ENCODE measurements at places on chromosomes 3 and 15.

DNA sequence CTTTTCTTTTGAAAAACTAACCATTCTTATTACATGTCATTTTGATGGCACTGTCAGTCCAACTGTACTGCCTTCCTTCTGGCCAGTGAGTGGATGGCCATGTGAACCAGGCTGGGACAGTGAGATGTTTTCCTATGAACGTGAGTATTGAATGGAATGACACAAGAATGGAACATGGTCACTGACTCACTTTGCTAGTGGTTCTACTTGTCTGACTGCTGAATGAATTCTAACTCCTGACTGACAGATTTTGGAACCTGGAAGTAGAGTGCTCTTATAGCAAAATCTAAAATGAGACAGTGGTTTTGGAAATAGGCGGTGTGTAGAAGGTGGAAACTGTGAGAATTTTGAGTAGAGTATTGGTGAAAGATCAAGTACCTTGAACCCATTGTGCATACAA lies 606.9 kb upstream of the KCNMB2 start:
- DNase-seq = no peak

- no peak for DNase-seq
Measured at GRCh38 chr3:147795418-147795817, 386.3 kb downstream of the ZIC1 start.

DNA sequence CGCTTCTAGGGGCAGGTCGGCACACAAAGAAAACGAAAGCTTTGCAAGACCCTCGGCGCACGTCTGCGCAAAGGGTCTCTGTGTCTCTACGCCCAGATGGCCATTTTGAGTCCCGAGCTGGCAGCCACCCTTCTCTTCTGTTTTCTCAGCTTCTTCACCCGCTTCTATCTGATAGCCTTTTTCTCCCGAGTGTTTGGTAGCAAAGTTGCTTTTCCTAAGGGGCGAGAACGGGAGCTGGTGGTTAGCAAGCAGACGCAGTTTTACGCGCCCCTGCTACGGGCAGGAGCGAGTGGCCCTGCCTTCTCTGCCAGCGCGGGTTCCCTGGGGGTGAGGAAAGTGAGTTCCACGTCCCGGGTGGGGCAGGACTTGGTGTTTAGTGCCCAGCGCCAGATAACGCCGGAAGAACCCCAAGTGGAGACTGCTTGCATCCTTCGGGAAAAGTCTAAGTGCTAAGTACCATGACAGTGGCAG lies 2.9 kb upstream of the MKRN2 start:
- DNase-seq = peak; percentile 6

DNA sequence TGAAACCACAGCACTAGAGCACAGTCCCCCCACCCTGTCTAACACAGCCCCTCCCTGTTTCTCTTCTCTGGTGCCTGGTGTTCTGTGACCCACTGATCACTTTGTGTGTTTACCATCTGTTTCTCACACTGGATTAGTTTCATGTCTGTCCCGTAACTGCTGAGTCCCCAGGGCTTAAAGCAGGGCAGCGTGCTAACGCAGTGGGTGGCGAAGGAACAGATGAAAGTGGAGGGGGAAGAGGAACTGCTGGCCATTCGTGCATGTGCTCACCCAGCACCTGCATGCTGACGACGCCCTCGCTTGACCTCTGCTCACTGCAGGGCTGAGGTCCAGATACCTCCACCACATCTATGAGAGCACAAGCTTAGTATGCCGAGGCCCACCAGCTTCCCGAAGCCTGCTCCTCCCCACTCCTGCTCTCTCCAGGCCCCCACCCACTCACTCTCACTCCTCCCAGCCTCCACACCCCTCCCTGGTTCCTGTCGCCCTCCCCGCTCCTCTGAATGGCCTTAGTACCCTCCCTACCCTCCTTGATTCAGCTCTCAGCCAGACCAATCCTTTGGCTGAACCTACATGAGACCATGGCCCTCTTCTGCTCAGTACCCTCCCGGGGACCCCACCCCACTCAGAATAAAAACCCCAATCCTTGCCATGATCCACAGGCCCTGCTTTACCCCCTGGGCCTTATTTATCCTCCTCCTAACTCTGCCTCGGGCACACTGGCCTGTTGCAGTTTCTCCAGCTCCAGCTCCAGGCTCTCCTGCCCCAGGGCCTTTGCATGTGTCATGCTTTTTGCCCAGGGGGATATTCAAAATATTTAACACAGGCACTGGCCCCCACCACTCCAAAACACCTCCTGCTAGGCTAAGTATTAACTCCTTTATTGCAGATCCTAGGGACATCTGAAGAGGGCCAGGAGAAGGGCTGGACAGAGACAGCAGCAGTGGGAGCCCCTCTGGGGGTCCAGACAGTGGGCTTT lies 15.1 kb upstream of the IQSEC1 start:
- DNase-seq = no peak

GRCh38 chr15:96362755-96363651 lies 32.5 kb downstream of the NR2F2 start:
- no peak for DNase-seq

DNA sequence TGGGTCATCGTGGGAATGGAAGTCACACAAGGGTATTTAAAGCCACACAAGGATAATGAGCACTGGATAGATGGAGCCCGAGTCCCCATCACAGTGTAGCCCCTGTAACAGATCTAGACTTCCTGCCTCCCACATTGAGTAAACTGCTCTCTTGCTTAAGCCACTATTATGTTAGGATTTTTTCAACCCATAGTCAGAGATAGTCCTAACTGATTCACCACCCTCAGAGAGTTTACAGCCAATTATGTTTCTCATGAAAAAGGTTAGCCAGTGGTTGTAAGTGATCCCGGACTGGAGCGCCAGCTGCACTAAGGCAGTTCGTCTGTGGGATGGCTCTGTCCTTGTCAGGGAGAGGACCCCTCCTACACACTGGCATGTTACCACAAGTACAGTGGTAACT lies 77.0 kb downstream of the KLF13 start:
- DNase-seq = no peak

DNA sequence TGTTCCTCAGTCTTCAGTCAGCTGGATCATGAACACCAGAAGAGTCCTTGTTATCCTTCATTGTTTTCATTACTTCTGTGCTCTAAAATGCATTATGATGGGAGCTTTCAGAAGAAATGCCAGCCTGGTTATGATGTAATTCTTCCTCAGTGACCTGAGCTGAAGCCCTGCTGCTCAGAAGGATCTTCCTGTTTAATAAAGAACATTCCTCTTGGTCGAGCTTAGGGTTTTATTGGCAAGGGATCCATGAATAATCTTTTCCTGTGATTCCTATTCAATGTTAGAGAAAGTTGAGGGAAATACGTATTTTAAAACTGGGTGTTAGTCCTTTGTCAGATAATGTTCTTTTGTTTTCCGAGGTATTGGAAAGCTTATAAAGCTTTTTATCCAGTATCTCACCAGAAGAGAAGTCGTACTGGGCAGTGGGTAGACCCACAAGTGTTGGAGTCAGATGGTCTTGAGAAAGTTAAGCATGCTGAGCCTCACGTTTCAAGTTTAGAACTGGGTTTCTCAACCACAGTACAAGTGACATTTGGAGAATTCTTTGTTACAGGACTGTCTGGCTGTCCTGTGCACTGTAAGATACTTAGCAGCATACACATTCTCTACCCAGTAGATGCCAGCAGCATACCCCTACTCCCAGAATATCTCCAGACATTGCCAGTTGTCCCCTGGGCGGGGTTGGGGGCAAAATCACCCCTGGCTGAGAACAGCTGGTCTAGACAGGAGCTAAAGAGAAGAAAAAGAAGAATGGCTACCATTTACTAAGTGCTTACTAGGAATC lies 212.3 kb upstream of the BHLHE40 start:
- DNase-seq = no peak

- no peak for DNase-seq
Measured at GRCh38 chr3:99901200-99901926, 83.7 kb downstream of the CMSS1 start.

GRCh38 chr3:126208606-126209256 lies 28.3 kb upstream of the ALDH1L1 start:
- peak; percentile 50 for DNase-seq

DNA sequence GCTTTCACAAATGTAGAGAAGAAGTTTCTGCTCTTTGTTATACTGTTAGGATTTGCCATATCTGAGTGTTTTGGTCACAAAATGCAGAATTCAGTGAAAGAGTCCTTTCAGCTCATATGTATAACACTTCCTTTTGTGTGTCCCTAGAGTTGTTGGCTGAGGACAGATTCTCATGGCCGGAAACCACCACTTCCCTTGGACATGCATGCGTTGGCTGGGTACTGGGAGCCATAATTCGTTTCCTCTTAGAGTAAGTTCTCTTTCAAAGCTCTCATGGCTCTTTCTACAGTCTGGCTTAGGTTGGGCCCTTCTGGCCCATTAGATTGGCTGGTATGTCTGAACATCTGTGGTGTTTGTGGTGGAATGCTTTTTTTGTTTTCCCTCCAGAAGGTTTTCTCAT lies 298.5 kb downstream of the DIPK2A start:
- no peak for DNase-seq

GRCh38 chr3:14823910-14824629 lies 5.3 kb downstream of the FGD5 start:
- DNase-seq = no peak

DNA sequence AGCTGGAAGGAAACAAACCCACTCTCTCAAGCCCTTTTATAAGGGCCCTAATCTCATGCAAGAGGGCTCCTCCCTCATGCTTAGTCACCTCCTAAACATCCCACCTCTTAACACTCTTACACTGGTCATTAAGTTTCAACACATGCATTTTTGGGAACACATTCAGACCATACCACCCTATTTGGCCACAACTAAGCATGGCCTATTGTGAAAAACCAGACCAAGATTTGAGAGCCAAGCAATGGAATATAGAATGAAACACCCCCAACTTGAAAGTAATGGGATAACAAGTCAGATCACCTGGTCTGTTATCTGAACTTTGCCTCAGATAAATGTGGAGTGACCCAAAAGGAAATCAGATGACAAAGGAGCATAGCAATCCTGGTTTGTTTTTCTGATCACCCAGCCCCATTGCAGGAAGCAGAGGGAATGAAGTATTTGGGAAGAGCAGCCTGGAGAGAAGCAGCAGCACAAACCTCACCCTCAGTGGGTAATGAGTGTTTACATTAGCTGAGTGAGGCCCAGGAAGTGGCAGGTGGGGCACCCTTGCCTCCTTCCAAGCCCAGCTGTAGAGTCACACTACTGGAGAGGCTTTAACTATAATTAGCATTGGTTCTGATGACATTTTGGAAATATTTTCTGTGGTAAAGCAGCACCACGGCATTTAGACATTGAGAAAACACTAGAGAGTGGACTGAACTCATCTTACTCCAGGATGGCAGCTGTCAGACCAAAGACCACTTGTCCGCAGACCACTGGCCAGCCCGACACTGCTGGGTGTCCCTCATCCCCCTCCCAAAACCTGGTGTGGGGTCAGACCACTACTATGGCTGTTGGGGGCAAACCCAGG lies 48.8 kb upstream of the PRTG start:
- no peak for DNase-seq

DNA sequence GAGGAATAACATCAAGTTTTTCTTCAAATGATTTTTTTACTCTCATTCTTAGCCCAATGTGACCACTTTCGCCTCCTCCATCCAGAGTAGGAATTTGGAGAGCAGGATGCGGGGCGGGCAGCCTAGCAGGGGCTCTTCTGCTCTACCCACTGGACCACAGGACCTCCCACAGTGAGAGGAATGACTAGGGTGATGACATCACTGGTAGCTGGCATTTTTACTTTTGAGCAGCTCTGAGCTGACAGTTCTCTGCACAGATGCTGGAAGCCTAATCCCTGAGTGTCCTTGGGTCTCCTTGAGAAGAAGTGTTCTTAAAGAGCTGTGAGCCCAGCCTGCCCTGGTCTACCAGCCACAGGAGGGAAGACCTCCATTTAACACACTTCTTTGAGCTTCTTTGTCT lies 1.4 kb upstream of the HCN4 start:
- DNase-seq = no peak

DNA sequence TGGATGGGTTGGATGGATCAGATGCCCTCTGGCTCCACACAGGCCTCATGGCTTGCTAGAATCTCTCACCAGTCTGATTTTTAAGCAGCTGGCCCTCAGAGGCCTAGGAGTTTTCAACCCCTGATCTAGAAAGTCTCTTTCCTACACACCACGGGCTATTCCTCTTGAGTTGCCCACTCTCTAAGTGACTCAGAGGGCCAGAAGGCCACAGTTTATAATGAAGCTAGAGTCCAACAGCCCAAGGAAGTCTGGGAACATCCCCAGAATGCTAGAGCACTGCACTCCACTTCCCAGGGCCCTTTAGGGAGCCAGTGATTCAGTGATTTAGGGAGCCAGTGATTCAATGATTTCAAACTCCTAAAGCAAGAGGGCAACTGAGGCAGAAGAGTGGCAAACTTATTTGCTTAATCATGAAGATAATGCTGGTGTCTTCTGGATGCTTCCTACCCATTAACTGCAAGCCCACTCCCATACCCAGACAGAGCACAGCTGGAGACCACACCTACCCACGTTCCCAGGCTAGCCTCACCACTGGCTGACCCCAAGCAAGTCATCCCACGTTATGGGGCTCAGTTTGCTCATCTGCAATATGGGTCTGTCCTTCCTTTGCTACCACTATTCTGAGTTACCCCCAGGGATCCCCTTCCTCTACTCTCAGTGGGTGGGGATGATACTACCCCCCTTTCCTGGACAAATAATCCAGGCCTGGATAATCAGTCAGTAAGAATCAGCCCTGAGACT lies 36.7 kb downstream of the ABTB1 start:
- no peak for DNase-seq

DNA sequence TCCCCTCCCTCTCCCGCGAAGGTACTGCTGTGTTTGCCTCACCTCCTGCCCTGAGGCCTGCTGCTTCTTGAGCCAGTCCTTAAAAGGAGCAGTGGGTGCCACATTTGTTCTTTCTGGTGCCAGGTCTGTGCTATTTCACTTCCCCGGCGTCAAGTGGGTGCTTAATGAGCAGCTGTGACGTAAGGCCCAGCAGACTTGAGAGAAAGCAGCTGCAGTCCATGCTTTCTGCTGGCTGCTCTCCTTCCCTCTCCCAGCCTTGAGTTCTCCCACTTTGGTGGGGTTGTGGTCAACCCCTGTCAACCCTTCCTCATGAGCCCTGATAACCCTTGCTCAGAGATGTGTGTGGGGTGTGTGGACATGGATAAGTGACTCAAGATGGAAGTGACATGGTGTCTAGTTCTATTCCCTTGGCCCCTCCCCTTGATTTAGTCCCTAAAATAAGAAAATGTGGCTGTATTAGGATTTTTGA lies 6.9 kb downstream of the INAFM2 start:
- no peak for DNase-seq

- no peak for DNase-seq
Measured at GRCh38 chr3:46462111-46462510, 2.6 kb downstream of the LTF start.

- no peak for DNase-seq
Measured at GRCh38 chr3:32009101-32009500, 27.6 kb downstream of the ZNF860 start.

DNA sequence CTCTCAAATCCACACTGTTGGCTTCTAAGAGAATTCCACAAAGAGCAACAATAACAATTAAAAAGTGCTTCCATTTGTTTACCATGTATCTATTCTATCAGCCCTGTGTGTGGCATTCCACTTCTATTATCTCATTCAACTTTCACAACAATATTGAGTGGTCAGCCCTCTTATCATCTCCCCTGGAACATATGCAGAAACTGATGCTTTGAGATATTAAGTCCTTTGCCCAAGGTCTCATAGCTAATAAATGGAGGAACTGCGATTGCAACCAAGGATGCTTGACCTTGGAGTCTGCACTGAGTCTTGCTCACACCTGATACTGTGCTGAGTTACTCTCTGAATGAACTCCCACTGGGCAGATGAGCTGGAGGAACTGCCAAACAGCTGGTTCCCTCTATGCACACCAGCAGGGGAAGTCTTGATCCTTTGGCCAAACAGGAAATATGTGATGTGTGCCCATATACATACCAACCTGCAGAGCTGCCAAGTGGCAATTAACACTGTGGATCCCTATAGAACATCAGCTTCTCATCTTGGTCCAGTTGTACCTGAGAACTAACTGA lies 144.7 kb upstream of the WNT5A start:
- DNase-seq = no peak

- DNase-seq = no peak
Measured at GRCh38 chr3:129050556-129051295, 9.9 kb upstream of the GP9 start.
